ENCODE measurements at places on chromosomes 13 and 19.

DNA sequence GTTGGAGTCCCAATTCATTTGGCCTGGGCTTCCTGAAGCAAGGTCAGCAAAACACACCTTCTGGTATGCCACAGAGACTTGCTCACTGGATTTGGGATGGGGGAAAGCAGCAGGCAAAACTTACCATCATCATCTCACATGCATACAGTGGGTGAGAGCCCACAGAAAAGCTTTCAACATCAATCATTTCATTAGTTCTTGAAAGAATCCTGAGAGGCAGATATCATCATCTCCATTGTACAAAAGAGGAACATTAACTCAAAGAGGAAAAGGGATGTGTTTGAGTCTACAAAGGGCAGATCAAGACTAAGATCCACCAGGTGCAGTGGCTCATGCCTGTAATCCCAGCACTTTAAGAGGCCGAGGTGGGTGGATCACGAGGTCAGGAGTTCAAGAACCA lies 6.4 kb downstream of the WDR87 start:
- no peak for DNase-seq

GRCh38 chr13:48220981-48221685 lies 11.9 kb upstream of the ITM2B start:
- no peak for DNase-seq

DNA sequence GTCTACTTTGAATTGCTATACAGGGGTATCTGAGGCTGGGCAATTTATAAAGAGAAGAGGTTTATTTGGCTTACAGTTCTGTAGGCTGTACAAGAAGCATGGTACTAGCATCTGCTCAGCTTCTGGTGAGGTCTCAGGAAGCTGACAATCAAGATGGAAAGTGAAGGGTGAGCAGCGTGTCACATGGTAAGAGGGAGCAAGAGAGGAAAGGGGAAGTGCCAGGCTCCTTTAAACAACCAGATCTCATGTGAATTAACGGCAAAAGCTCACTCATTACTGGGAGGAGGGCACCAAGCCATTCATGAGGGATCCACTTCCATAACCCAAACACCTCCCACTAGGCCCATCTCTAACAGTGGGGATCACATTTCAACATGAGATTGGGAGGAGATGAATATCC lies 222.4 kb downstream of the TDRD3 start:
- DNase-seq, result no peak

GRCh38 chr13:59088716-59089115 lies 1075.0 kb downstream of the DIAPH3 start:
- no peak for DNase-seq

DNA sequence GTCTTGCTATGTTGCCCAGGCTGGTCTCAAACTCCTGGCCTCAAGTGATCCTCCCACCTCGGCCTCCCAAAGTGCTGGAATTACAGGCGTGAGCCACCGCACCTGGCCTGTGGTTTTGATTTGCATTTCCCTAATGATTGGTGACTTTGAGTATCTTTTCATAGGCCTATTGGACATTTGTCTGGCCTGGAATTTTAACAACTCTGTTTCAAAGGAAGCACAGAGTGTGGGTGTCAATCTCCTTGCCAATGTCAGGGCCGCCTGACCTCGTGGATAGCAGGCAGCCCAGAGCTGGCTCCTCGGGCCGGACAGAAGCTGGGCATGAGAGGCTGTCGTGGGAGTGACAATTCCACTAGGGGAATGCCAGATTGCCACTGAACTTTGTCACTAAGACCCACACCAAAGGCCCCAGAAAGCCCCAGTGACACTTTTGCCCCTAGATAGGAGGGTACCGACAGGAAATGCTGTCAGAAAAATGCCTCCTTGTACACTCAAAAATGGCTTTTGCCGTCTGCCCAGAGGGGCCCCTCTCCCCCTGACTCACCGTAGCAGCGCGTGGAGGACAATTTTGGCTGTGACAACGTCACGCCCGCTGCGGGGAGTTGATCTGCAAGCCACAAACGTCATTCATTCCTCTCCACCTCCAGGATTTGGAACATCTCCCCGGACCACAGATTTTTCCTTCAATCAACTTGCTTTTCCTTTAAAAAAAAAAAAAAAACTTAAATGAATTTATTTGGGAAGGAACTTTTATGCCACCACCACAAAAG lies 11.7 kb upstream of the ADGRE5 start:
- DNase-seq, result peak; percentile 92

DNA sequence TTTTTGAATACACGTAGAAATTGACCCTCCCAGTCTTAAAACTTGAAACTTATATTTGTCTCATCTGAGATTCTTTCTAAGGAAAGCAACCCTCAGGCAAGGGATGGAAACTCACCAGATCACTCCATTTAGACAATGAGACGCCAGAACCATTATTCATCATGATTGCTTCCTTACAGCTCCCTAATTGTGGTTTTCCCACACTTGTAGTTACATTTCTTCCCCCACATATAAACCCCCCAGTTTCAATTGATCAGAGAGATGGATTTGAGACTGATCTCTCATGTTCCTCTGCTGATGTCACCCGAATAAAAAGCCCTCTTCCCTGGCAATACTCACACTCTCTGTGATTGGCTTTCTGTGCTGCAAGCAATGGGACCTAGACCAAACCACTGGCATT lies 197.9 kb upstream of the STARD13 start:
- DNase-seq, result no peak

GRCh38 chr13:43489233-43489632 lies 297.5 kb downstream of the ENOX1 start:
- no peak for DNase-seq

GRCh38 chr13:28582225-28582891 lies 76.6 kb upstream of the POMP start:
- DNase-seq, result no peak

- no peak for DNase-seq
These were observed 1634.2 kb downstream of the PCDH9 start for GRCh38 chr13:65595916-65596315.

DNA sequence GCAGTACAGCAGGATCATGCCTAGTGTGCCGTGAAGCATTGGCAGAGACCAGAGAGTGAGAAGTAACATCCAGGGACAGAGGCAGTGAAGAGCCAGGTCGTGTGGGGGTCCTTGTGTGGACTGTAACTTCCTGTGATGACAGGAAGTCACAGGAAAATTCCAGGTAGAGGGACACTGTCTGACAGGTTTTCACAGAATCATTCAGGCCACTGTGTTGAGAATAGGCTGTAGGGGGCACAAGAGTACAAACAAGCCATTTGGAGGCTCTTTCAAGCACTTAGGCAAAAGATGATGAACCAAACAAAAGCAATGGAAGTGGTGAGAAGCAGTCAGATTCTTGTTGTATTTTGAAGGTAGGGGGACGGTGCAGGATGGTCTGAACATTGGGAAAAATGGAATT lies 46.4 kb downstream of the N4BP2L1 start:
- no peak for DNase-seq

DNA sequence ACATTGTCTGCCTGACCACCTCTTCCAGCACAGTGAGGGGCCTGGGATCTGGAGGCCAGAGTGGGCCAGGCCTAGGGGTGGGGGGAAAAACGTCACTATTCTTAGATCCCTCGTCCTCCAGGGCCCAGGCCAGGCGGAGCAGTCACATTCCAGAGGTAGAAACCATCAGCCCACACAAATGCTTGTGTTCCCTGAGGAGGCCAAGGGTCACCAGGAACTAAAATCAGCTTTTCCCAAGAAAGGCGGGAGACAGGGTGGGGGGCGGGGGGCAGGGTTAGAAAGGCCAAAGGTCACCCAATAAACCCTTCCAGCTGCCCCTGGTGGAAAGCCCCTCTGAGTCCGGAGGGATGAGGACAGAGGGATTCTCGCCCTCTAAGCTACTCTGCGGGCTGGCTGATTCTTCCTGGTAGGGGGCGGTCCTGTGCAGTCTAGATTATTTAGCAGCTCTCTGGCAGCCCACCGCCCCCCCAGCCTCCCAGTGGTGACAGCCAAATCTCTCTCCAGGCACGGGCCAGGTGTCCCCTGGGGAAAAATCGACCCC lies 23.5 kb upstream of the CCL25 start:
- no peak for DNase-seq

DNA sequence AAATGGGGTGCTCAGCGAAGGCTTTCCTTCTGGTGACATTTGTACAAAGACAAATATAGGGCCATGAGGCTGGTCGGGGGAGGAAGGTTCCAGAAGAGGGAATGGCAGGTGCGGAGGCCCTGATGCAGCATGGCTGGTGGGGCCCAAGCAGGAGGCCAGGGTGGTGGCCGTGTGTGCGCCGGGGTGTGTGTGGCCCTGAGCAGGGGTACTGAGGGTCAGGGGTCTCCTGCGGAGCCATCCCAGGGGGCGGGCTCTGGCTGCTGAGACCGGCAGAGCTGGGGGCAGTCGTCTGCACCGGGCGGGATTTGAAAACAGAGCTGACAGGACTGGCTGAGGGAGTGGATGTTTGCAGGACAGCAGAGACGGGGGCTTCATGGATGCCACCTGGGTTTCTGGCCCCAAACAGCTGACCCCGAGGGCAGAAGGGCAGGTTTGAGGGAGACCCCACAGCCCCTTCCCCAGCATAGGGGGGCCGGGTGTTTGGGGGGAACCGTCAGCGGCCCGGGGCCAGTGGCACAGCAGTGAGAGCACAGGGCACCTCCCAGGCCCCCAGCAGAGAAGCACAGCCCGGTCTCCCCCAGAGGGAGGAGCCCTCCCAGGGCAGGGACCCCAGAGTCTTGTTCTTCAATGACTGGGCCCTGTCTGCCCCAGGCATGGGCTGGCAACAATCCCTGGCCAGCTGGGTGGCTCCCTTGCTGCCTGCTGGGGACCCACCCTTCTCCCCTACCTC lies 11.4 kb downstream of the PIAS4 start:
- DNase-seq, result no peak

All from naive thymus-derived CD8-positive, alpha-beta T cell (primary cell).